ENCODE measurements at places on chromosomes 16 and 17.
A peak's percentile ranks its signal among the peaks of the same experiment; 100 is the strongest.

DNA sequence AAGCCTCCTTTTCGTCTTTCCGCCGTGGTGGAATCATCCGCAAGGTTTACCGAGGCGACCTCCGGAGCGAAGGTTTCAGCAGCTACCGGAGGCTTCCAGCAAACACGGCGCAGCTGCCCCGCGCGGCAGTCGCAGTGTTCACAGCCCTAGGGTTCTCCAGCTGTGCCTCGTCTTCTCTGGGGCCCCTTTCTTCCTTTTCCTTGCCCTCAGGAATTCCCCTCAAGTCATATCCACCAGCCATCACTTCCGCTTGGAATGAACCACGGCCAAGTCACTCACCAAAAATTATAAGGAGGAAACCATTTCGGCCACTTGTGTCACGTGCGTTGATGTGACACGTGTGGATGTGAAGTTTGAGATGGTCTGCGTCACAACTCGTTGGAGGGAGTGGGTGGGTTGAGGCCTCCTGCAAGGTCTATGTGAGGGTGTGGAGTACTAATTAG, 636 bp upstream of the ERN1 start:
- DNase-seq: no peak

- no peak for DNase-seq
These were observed 10.8 kb downstream of the CASKIN2 start for GRCh38 chr17:75504347-75505151.

- no peak for DNase-seq
These were observed 31.5 kb downstream of the SALL1 start for GRCh38 chr16:51119556-51119955.

- DNase-seq: no peak
These were observed 7.0 kb downstream of the CDR2L start for GRCh38 chr17:74994440-74994839.

DNA sequence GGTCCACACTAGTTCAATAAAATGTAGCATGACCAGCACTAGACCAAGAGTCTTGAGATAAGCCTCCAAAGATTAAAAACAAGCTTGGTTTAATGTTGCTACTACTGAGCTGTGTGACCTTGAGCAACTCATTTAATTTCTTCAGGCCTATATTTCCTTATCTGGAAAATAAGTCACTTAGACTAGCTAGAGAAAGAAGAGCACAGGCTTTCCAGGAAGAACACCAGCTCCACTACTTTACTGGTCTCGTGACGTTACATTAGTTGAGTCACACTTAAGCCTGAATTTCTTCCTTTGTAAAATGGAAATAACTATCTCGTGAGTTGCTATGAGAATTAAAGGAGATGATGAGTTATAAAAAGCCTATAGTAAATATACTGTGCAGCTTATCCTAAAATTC, 5.4 kb downstream of the HELZ start:
- DNase-seq: no peak

GRCh38 chr17:49583226-49583625, 7.6 kb downstream of the NXPH3 start:
- no peak for DNase-seq

DNA sequence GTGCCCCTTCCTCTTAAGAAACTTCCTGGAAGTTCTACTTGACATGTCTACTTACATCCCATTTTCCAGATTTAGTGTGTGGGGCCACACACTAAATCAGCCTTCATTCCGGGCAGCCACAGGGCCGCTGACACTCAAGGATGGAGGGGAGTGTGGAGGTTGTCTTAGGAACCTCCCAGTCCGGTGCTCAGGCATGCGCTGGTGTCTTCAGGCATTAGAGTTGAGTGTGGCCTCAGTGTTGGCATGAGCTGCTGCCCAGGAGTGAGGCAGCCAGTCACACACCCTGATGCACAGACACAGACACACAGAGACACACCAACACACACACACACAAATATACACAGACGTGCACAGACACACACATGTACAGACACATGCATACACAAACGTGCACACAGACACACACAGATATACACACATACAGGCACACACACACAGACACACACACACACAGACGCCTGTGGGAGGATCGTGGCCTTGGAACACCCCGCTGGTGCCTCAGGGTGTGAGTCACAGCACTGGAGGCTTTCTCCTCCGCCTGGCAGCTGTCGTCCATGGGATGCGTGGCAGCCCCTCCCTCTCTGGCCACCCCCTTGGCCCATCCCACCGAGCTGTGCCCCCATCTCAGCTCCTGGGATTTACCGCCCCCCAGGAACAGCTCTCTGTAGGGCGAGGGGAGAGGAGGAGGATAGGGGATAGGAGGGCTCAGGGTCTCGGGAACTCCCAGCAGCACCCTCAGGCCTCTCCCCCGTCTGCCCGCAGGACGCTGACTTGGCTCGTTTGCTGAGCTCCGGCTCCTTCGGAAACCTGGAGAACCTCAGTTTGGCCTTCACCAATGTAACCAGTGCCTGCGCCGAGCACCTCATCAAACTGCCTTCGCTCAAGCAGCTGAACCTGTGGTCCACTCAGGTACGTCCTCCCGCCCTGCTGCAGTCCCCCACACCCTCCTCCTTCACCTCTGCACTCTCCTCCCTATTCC, 75.6 kb upstream of the PLCG2 start:
- no peak for DNase-seq

DNA sequence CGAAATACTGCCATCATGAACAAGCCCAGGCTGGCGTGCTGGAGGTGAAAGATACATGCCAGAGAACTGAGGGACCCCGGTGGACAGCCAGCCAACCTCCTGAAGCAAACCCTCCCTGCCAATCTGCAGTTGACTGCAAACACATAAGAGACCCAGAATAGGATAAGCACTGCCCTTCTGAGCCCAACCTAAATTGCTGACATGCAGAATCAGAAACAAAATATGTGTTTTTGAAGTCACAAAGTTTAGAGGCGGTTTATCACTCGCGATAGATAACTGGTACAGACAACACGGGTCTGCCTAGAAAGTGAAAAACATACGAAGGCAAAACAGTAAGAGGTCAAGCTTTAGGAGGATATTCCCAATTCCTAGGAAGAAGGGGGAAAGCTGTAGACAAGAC, 14.6 kb downstream of the TOX3 start:
- DNase-seq: no peak

DNA sequence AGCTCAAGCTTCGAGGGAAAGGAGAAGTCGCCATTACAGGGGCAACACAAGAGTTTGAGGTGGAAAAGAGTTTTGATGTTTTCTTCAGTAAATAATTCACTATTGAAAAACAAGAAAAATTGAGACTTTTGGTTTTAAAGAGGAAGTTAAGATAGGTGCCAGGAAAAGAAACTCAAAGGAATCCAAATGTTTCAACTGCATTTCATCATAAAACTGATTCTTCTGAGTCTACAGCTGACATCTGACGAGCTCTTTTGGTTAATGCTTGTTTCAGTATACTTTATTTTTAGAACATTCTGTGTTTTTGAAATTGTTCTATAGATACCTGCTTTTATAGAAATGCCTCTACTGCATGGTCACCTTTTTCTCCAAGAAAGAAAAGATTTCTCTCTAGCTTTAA, 54.0 kb downstream of the ERN1 start:
- no peak for DNase-seq

DNA sequence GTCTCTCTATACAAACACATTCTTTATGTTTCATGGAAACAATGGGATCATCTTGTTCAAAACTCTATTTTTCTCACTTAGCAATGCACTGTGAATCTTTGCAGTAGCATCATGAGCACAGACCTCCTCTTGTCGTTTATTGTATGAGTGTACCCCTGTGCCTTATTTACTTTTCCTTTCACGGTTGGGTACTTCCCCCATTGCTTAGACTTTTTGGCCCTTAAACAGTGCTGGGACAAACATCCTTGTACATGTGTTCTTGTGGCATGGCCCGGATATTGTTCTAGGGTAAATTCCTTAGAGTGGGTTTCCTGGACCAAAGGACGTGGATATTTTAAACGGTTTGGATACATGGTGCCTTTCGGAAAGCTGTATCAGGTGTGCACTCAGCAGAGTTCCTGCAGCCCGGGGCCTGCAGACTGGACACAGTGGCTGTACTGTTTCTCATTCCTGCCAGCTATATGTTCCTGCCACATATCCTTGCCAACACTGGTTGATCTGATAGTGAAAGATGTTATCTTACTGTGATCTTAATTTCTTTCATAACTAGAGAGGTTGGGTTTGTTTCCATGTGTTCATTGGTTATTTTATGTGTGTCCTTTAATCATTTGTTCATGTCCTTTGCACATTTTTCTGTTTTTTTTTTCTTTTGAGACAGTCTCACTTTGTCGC, 111.1 kb downstream of the OR1D5 start:
- no peak for DNase-seq

DNA sequence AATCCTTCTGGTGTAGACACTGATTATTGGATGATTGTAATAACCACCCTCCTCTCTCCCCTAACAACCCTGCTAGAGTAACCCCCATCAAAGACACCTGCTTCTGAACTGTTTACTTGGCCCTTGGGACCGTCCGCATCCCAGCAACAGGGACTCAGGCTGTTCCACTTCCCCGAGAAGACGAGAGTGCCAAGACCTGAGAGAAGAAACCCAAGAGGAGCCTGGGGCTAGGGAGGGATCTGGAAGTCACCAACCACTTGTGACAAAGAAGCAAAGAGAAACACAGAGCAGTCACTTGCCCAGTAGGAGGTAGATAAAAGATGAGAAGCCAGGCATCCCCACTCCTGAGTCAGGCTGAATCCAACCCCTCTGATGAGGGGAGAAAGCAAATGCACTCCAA, 84.3 kb downstream of the CDH11 start:
- DNase-seq: no peak

- DNase-seq: no peak
These were observed 41.6 kb upstream of the ZNF750 start for GRCh38 chr17:82881324-82881823.

DNA sequence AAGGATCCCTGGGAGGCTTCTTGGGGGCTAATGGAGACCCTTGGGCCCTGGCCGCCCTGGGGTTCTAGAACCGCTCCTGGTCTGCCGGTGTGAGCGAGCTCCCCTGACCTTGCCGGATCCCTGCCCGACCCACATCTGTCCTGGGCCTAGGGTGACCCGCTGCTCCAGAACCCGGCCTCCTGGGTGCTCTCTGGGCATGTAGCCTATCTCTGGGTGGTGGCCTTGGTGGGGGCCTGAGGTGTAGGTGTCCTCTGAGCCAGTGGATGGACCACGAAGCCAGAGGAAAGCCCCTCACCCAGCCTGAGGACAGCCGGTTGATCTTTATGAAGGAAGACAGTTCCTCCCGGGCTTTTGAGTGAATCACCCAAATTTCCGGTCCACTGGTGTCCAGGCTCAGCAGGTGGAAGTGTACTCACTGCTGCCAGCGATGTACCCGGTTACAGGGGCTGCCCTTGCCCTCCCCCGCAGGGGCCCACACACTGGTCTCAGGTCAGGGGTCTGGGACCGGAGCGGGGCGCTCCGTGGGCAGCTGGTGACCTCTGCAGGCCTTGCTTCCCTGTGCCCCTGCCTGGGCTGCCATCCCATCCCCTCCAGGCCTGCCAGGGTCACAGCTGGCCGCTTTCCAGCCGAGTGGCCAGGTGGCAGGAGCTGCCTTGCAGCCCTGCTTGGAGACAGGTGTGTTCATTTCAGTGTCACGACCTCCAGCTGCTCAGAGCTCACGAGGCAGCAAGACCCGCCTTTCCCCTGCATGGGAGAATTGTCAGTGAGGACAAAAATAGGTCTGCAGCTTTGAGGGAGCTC, 10.5 kb upstream of the GSE1 start:
- DNase-seq: peak; percentile 68

DNA sequence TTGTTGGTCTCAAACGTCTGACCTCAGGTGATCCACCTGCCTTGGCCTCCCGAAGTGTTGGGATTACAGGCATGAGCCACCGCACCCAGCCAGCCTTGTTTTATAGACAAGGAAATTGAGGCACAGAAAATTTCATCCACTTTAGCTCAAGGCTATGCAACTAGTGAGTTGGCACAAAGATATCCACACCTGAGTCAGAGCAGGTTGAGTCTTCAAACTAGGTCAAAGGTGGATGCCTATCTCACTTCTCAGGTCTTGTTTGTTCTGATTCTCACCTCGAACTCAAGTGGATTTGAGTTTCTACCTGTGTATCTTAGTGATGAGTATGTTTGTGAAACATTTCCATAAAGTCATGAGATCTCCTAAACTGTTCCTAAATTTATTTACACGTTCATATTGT, 35.6 kb upstream of the GAS7 start:
- no peak for DNase-seq

DNA sequence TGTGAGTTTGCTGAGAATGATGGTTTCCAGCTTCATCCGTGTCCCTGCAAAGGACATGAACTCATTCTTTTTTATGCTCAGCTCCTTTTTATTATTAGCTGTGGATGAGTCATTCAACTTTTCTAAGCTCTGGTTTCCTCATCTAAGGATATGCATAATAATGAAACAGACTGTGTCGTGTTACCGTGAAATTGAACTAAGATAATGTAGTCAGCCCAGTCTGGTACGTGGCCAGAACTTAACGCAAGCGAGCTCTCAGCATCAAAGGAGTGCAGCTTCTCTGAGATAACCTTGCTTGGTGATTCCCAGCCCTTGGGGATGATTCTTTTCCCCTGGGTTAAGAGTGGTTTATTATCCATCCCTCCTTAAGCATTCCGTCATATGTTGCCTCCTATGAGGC, 454.3 kb upstream of the EEF2KMT start:
- DNase-seq: no peak

DNA sequence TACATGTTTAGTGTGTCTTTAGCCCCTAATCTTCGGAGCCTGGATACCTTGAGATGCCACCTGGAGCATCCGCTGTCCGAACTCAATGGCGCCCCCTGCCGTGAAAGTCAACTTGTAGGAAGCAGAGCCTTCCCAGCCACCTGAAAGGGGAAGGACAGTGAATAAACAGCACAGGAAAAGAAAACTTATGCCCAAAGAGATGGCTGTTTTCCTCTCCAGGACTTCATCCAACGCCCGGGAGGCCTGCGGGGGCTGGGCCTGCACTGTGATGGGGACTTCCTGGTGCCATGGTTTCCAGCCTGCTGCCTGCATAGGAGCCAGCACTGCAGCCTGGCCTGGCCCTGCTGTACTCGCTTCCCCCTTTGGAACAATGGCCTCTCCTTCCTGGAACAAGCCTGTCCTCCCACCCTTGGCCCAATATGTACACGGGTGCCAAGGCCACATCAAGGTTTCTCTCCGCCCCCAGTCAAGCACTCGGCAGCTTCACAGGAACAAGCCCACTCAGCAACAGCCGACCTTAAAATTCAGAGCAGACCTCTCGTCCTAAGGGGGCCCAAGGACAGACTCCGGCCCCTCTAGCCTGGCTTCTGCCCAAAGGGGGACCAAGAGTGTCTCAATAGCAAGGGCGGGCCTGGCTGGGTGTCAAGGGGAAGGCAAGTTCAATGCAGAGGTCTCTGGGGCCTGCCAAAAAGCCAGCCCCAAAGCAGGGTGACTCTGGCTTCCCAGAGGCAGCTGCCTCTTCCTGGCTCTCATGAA, 4.5 kb upstream of the UNC13D start:
- DNase-seq: peak; percentile 22

- DNase-seq: peak; percentile 10
These were observed 45.2 kb upstream of the BCAR1 start for GRCh38 chr16:75296606-75297005.

Measured in NCI-H1105 treated with DMSO at 0.1 percent for 48 hours (cell line).